ENCODE measurements at places on chromosomes 11 and 22.

- DNase-seq: peak; percentile 57
Measured at GRCh38 chr11:16956538-16957153, 57.6 kb downstream of the PLEKHA7 start.

DNA sequence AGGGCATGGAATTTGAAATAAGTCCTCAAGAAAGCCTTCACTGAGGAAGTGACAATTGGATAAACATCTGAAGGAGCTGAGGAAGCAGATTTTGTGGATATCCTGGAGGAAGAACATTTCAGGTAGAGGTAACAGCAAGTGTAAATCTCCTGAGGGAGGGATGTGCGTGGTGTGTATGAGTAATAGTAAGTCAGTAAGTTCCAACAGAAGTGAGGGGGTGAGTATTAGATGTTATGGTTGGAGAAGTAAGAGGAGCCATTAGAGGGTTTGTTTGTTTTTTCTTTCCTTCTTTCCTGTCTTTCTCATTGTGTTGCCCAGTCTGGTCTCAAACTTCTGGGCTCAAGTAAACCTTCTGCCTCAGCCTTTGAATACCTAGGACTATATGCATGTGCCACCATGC lies 29.0 kb downstream of the ANKRD42 start:
- DNase-seq: no peak

- DNase-seq: no peak
Measured at GRCh38 chr11:16814410-16815046, 76.1 kb downstream of the C11orf58 start.

GRCh38 chr11:81497202-81497804 lies 1236.4 kb downstream of the FAM181B start:
- peak; percentile 65 for DNase-seq
